ENCODE measurements at places on chromosomes 3 and 15.
A peak's percentile ranks its signal among the peaks of the same experiment; 100 is the strongest.

- peak; percentile 76 for DNase-seq
Measured at GRCh38 chr15:38941399-38941953, 376.9 kb upstream of the RASGRP1 start.

DNA sequence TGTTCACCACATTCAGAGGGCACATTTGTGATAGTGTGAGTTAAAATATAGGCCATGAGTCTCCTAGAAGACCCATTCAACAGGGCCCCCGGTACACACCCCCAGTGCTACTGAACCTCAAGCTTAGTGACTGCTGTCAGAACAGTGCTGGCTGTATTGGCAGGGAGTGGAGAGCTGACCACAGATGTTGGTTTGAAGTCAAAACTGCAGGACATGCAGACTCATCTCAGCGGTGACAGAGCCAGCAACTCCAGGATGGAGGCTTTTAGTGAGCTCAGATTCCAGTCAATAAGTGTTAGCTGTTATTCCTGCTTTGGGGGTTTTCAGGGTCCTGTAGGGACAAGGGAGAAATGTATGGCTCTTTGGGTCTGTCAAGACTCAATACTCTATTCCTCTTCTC is 29.1 kb downstream of the PRR20G start:
- no peak for DNase-seq

- no peak for DNase-seq
Measured at GRCh38 chr15:62998262-62998890, 44.2 kb upstream of the TPM1 start.

GRCh38 chr3:141656771-141657170 is 81.3 kb upstream of the RNF7 start:
- DNase-seq, result peak; percentile 73

DNA sequence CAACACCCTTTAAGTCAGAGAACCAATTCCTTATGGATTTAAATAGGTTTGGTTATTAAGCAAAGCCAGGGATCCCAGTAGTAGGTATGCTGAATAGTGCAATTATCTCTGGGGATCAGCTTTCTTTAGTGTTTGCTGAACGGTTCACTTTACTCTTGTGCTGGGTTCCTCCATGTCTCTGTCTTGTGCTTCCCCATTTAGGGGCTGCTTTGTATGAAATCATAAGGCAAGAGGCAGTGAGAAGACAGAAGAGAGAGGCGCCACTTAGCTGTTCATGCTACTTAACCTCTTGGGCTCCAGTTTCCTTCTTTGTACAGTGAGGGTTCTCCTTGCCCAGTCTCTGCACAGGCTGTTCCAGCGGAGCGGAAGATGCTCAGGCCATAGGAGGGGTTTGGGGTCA is 3.5 kb downstream of the ST6GAL1 start:
- no peak for DNase-seq

DNA sequence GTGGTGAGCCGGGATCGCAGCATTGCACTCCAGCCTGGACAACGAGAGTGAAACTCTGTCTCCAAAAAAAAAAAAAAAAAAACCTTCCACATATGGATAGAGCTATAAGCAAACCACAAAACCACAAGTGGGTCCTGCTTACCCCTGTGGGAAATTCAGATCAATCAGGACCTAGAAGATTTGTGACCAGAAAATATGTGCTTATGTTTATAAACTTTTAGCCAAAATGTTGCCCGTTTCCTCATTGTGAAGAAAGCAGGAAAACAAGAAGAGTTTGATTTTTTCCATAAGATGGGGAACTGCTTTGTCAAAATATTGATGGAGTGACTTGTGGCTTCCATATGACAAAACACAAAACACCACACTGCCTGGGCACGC is 3.4 kb upstream of the SLC25A38 start:
- no peak for DNase-seq

GRCh38 chr3:112384769-112385168 is 51.8 kb downstream of the CD200 start:
- no peak for DNase-seq

- DNase-seq, result no peak
Measured at GRCh38 chr15:42879443-42879842, 41.1 kb downstream of the TTBK2 start.

DNA sequence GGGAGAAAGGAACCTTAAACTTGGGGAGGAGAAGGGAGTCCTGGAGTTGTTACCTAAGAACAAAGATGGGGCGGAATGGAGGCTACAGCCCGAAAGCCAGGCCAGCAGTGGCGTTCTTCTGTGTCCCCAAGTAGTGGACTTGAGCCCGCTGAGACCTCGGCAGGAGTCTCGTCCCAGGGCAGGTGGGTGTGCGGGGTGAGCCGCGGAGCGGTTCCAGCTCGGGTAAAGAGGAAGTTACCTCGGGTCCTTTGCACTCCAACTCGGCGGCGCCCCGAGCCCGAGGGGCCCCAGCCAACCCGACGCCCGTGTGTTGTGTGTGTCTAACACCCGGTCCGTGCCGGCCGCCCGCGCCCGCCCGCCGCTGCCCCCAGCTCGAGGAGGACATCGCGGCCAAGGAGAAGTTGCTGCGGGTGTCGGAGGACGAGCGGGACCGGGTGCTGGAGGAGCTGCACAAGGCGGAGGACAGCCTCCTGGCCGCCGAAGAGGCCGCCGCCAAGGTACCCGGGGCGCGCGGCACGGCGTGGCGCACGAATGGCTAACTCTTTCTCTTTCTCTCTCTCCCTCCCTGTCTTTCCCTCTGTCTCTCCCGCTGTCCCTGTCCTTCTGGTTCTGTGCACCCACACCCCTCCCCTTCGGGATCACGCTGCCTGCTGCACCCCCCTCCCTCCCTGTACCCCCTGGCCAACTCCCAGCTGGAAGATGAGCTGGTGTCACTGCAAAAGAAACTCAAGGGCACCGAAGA is 959 bp downstream of the TPM1 start:
- DNase-seq, result peak; percentile 58

DNA sequence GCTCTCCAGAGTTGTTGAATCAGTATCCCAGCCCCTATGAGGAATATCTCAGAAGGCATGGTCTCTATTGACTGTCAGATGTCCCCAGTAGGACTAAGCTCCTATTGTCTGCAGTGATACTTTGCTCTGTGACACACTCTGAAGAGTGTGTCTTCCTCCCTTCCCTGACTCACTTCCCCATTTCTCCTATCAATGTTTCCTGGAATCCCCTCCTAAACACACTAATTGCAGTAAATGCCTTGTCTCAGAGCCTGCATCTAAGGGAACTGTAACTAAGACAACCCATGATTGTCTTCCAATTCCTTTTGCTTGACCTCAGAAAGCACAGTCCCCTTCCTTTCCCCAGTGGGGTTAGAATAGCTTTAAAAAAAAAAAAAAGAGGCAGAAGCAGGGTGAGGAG is 397.3 kb upstream of the PROK2 start:
- no peak for DNase-seq

- peak; percentile 96 for DNase-seq
Measured at GRCh38 chr15:33154351-33155166, 40.0 kb downstream of the FMN1 start.

DNA sequence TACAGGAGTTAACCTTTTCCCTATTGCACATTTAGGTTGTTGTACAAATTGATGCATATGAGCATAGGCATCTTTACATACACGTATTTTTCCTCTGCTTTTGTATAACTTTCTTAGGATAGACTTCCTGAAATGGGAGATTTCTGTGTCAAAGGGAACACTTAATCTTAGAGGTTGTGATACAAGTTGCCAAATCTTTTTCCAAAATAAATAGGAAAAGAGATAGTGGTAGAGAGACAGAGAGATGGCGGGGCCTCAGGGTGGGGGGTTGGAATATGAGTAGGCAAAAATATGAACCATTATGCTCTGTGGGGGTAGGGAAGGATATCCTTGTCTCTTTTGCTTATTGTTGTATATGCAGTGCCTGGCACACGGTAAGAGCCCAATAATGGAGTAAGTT is 70.7 kb upstream of the UBE2E1 start:
- no peak for DNase-seq

GRCh38 chr3:177468816-177469215 is 271.5 kb upstream of the TBL1XR1 start:
- DNase-seq, result peak; percentile 76

DNA sequence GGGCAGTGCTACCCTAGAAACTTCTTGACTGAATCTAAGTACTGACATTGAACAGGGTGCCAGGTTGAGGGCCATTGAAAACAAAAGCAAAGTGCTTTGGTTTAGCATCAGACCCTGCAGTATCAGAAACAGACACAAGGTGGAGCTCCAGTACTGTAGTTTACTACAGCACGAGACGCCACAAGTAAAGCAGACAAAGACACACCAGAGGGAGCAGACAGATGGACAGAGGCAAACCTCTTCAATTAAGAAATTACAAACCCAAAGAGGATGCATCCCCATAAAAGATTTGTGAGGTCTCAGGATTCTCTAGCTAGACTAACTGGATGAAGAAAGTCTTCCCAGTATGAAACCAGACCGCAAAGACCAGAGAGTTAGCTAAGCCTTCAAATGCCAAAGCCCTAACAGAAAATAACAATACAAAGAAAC is 16.6 kb downstream of the TOP2B start:
- DNase-seq, result peak; percentile 89

DNA sequence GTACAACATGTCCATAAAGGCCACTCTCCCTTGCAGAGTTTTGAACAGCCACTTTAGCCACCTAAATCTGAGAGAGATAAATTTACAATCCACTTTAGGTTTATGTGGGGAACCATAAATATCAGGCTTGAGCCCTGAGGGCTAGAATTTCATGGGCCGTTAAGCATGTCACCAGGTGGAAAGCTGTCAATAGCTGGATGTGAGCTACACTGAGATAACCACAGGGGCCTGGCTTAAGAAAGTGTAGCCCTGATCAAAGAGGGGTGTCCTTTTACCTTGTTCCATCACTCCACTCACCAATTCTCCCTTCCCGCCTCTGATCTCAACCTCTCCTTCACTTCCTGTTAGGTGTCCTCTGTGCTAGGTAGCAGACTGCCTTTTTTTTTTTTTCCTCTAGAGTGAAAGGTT is 172.8 kb upstream of the ICE2 start:
- no peak for DNase-seq

GRCh38 chr15:67165254-67166253 is 88.9 kb downstream of the AAGAB start:
- peak; percentile 96 for DNase-seq

- no peak for DNase-seq
Measured at GRCh38 chr3:179769411-179770247, 116.8 kb downstream of the USP13 start.

- DNase-seq, result peak; percentile 92
Measured at GRCh38 chr3:195150181-195151118, 120.5 kb downstream of the XXYLT1 start.

- no peak for DNase-seq
Measured at GRCh38 chr3:23253214-23253613, 50.1 kb downstream of the UBE2E2 start.

DNA sequence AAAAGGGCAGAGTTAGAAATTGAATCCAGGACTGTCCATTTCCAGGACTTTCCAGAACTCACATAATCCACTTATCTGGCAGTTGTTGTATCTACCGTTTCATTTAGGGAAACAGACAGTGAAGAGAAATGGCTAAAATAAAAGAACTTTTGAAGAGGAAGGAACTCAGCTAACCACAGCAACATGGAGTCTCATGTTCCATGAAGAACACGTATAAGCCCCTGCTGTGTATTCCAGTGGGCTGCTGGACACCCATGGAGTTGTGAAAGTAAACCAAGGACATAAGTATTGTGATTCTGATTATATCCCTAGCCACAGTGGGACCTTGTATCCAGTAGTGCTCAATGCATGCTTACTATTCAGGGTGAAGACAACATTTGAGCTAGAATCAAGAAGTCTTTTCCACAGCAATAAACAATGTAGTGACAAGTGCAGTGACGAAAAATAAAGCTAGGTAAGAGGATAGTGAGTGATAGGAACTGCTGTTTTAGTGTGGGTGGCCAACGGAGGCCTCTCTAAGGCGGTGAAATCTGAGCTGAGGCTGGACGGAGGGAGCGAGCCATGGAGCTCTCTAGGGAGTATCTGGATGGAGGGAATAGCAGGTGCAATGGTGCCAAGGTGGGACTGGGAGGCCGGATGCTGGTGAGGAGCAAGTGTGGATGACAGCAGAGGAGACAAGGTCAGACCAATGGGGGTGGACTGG is 26.8 kb upstream of the TRH start:
- no peak for DNase-seq

- DNase-seq, result no peak
Measured at GRCh38 chr3:139619484-139619883, 58.3 kb downstream of the NMNAT3 start.

GRCh38 chr15:44735482-44736180 is 697 bp upstream of the TRIM69 start:
- no peak for DNase-seq

GRCh38 chr3:186821429-186822387 is 15.4 kb upstream of the RFC4 start:
- DNase-seq, result peak; percentile 73

DNA sequence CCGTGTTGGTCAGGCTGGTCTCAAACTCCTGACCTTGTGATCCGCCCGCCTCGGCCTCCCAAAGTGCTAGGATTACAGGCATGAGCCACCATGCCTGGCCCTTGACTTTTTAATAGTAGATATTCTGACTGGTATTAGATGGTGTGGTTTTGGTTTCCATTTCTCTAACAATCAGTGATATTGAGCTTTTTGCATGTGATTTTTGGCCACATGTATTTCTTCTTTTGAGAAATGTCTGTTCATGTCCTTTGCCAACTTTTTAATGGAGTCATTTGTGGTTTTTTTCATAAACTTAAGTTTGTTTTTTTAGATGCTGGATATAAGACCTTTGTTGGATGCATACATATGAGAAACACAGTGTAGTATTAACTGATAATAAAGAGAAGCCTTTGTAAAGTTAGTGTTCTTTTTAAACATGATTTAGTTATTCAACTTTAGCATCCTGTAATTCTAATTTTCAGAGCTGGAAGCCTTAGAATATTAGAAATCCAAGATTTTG is 280.8 kb downstream of the RBMS3 start:
- no peak for DNase-seq

DNA sequence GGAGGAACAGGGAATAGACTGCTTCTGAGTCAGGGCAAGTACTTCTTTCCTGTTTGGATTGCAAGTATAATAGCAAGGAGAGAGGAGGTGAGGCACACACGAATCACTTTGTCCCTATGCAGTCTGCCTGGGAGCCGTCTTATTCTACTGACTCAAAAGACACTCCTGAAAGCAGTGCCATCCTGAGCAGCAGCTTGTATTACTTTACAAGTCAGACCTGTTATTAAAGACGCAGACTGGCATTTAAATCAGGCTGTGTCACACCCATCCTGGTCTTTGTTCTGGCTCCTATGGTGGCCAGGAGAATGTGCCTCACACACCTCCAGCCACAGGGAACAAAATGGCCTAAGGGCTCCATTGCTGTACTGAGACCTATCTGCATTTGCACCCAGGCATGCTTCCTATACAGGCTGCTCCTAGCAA is 17.9 kb upstream of the SQOR start:
- no peak for DNase-seq
